ENCODE measurements at places on chromosomes 4 and X. TPM values are rescaled to one million over a fixed set of nuclear protein-coding genes. Genes with fewer than 3 reads are reported as not detected.

DNA sequence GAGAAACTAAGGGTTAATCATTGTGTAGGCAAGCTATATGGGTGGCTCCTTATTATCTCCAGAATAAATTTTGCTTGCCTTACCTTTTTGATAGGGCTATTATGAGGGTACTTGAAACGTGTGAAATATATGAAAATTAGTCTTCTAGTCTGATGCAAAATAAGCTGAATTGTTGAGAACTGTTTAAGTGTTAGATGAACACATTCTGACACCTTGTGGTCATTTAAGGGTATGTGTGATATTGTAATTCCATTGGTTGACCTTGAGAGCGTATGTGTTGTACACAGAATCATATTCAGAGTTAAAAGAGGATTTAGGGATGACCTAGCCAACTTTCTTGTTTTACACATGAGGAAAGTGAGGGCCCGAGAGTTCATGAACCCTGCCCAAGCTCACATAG lies 44.6 kb upstream of the LINC00632 start:
- no peak for DNase-seq

Gene ZAR1
- not detected for total RNA-seq

GRCh38 chr4:24472514-24473308 lies 111.6 kb downstream of the DHX15 start:
- DNase-seq: peak; percentile 51

GRCh38 chr4:77560170-77560569 lies 45.5 kb upstream of the CXCL13 start:
- DNase-seq: no peak

DNA sequence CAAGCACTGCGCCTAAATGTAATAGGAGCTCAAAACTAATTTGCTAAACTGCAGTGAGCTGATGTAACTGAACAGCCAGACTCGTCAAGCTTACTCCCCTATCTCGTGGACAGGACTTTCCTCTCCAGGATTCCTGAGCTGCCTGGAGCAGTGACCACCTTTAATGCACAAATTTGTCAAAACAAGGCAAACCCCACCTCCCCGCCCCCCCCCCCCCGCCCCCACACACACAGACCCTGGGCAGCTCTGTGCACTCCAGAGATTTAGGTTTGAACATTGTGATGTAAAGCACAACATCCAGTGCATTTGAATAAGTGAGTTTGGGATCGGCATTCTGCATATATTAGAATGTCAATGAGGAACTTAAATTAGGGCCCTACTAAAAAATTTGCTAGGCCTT lies 77.7 kb upstream of the DHX15 start:
- DNase-seq: no peak

DNA sequence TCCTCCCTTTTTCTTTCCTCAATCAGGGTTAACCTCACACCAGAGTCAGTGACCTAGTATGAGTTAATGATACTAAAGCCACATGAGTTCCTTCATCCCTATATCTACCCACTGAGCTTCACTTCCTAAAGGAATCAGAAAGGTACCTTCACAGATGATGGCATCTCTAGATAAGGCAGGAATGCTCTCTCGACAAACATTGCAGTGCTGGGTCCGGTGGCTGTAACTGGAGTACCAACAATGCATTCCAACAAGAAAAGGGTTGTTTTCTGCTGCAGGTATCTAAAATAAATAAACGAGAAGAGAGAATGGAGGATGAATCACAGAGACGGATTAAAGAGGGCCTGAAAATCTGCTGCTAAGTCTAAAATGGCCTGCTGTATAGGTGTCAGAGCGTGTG lies 66.7 kb downstream of the DGKK start:
- DNase-seq: no peak

Gene SHROOM3
- total RNA-seq: not detected

Gene GPM6B
- total RNA-seq: not detected

- DNase-seq: no peak
Measured at GRCh38 chr4:158314756-158315487, 104.6 kb downstream of the TMEM144 start.

- no peak for DNase-seq
Measured at GRCh38 chr4:139786494-139787354, 121.1 kb downstream of the MGST2 start.

DNA sequence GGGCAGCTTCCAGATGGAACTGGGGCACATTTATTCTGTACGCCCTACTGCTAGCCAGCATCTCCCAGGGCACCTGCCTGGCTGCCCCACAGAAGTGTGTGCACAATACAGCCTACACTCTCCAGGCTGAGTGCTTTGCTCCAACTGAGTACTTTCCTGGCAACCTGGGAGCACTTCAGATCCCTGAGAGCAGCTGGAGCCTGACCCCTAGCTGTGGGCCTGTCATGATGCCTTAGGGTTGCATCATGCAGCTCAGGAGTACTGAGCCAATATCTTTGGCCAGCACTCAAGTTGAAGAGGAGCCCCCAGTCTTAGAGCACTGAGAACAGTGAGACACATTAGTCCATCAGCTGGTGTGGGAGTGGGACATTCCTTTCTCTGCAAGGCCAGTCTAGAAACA lies 321.9 kb downstream of the CFAP47 start:
- no peak for DNase-seq

GRCh38 chr4:182967403-182967802 lies 50.2 kb upstream of the DCTD start:
- DNase-seq: no peak

DNA sequence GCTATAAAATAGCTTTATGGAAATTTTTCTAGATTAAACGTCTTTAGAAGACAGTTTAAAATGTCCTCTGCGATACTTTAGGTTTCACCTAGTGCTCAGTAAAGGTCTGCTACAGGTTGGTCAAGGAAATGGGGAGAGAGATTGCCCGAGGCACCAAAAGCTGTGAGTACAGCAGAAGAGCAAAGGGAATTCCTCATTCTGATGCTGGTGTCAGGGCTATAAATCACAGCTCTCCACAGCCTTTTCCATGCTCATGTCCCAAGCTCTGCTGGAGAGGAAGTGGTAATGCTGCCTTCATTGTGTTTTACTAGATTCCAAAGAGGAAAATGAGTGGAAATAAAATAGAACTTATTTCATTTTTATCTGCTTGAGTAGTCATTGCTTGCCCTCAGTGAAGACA lies 2060.4 kb downstream of the ARAP2 start:
- no peak for DNase-seq

Gene CT47B1
- total RNA-seq: not detected

Gene PRPS1
- total RNA-seq: 69.1 TPM

GRCh38 chrX:85499400-85499799 lies 119.9 kb upstream of the POF1B start:
- DNase-seq: no peak

DNA sequence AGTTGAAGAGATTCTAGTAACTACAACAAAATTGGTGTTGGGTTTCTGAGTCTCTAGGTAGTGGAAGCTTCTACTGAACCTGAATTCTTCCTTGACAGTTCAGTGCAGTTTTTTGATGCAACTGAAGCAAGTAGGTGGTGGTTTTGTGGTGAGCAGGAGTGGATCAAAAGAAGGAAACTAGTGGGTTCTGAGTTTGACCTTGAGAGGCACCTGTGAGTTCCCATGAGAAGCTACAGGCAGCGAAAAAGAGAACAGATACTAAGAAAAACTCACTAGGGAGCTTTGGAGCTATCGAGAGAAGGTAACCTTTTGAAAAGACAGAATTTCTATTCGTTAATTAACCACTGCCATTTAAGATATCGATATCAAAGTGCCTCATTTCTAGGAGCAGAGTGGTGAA lies 145.2 kb downstream of the PDHA2 start:
- DNase-seq: no peak

DNA sequence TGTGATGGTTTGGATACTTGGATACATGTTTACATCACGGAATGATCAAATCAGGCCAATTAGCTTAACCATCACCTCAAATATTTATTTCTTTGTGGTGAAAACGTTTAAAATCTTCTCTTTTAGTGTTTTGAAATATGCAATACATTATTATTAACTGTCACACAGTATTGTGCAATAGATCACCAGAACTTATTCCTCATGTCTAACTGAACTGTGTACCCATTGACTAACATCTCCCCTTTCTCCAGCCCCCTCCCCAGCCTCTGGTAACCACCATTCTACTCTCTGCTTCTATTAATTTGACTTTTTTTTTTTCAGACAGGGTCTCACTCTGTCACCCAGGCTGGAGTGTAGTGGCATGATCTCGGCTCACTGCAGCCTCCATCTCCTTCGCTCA lies 471.9 kb downstream of the BCOR start:
- DNase-seq: no peak

GRCh38 chr4:65597697-65598096 lies 72.6 kb downstream of the EPHA5 start:
- no peak for DNase-seq

DNA sequence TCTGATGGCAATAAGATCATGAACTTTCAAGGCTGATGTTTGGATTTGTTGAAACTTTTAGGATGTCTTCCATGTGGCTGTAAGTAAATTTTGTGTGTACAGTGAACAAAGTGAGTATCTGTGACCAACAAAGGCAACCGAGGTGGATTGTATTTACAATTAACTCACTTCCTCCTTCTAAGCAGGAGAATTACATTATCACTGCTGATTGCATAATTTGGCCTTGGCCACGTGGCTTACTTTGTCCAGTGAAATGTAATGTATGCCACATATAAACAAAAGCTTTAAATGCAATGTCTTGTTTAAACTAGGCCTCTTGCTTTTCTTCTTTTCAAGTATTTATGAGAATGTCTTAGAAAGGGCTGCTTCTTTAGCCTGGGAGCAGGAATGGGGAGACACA lies 66.3 kb upstream of the MAD2L1 start:
- DNase-seq: no peak

Gene SSX4B
- total RNA-seq: not detected

GRCh38 chr4:124000233-124000632 lies 603.6 kb downstream of the SPRY1 start:
- no peak for DNase-seq

DNA sequence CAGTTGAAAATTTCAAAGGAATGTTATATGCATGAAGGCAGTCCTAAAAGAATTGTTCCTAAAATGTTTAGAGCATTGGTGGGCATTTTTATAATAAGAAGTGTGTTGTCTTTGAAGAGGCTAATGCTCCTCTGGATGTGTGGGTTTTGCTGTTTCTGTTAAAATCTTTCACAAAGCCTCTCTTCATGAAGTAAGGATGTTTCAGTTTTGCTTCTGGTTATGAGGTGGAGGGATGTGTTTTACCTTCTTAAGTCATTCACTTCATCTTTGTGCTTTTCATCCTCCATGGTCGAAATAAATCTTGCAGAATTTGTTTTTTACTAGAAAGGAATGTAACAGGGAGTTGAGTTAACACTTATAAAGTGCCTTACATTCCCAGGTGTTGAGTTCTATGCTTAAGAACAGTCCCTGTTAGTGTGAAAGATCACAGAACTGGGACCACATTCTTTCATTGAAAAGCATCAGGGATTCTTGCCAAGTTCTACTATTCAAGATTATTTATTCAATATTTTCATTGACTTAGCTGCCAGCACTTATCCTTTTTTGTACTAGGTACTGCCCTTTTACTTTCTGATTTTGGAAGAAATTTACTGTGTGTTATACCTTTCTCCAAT lies 21.1 kb downstream of the FHIP1A start:
- DNase-seq: no peak

DNA sequence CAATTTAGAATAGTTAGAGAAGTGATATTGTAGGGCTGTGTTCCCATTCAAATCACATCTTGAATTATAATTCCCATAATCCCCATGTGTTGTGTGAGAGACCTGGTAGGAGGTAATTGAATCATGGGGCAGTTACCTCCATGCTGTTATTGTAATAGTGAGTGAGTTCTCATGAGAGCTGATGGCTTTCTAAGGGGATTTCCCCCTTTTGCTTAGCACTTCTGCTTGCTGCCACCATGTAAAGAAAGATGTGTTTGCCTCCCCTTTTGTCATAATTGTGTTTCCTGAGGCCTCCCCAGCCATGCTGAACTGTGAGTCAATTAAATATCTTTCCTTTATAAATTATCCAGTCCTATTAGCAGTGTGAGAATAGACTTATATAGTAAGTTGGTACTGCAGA lies 53.2 kb downstream of the LPAR4 start:
- no peak for DNase-seq

- DNase-seq: no peak
Measured at GRCh38 chrX:98607739-98608138, 1724.0 kb downstream of the RPA4 start.
